Umbilical cord (tissue), 2 donors: ENCODE measurements at places on chromosomes 7 and 10. TPM values are rescaled to one million over a fixed set of nuclear protein-coding genes. Genes with fewer than 3 reads are reported as not detected.

NME8 gene
- total RNA-seq, result not detected

VWDE gene
- 13.0 TPM for total RNA-seq

GRCh38 chr7:96927131-96927530 is 78.2 kb upstream of the DLX6 start:
- no peak for DNase-seq

DNA sequence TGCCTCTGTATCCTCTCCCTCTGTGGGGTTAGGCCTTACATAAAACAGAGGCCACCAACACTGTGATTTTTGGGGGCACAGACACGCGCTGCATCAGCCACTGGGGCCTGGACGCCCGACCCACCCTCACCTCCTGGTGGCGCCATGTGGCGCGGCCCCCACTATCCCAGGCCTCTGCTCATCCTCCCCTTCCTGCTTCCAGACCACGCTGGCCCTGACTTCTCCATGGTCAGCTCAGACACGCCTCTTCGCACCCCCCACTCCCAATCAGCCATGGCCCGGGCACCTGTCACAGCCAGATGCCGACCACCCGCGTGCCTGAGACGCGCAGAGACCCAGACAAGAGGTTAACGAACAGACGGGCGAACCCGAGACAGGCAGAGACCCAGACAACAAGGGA is 263.9 kb downstream of the ELFN1 start:
- DNase-seq, result no peak

DNA sequence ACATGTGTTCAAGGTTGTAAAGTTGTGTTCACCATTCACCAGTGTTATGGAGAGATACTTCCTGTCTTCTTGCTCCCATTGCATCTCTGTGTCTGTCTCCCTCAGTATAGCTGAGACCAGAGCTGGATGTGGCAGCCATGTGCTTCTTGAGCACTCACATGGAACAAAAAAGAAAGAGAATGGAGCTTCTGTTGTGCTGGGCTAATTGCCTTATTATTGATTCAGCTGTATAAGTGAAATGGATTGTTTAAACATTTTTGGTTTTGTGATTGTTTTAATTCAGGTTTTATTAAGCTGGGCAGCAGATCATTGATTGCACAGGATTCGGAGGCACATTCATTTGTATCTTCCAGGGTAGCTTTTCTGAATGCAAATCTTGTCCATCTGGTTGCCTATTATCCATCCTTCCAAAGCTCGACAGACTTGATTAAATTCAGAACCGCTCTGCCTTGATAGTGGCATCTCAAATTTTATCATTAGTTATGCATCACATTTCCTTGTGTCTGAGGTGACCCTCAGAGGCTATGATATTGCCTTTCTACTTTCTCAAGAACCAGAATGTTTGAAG is 119.9 kb downstream of the CCNY start:
- no peak for DNase-seq

DNA sequence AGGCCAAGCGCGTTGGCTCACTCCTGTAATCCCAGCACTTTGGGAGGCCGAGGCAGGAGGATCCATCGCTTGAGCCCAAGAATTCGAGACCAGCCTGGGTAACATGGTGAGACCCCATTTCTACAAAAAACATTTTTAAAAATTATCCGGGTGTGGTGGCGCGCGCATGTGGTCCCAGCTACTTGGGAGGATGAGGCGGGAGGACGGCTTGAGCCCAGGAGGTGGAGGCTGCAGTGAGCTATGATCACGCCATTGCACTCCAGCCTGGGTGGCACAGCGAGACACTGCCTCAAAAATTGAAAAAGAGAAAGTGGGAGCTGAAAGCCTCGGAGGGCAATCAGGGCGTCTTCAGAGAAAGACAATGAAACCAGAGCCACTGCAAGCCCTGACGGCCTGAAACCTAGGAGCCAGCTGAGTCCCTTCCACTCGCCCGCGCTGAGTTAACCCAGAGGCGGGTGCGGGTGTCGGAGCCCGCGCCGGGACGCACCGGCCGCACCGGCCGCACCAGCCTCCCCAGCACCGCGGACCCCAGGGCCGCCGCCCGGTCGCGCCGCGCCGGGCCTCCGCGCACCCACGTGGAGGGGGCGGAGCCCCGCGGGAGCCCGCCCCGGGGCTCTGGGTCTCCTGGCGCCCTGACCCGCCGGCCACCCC is 22.4 kb downstream of the ZFAND2A start:
- DNase-seq, result no peak
